ENCODE measurements at places on chromosomes 5 and 9.

DNA sequence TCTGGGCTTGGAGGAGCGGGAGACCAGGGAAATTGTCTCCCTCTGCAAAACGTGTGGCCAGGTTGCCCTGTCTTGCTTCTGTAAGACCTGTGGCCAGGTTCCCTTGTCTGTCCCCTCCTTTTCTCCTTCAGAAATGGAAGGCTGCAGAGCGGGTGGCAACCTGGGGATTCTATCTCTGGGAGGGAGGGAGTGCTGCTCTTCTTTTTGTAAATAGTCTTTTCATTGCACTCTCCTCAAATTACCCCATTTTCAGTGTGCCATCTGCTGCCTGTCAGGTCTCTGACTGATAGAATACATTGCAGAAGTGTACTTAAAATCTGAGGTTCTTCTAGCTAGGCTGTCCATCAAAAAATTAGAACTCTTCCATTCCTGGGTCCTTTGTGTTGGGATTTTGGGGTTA is 126.0 kb downstream of the GABRB2 start:
- DNase-seq = no peak

- no peak for DNase-seq
Measured at GRCh38 chr5:138831703-138832102, 43.4 kb downstream of the LRRTM2 start.

- DNase-seq = no peak
Measured at GRCh38 chr5:111221139-111221538, 3.0 kb upstream of the CAMK4 start.

DNA sequence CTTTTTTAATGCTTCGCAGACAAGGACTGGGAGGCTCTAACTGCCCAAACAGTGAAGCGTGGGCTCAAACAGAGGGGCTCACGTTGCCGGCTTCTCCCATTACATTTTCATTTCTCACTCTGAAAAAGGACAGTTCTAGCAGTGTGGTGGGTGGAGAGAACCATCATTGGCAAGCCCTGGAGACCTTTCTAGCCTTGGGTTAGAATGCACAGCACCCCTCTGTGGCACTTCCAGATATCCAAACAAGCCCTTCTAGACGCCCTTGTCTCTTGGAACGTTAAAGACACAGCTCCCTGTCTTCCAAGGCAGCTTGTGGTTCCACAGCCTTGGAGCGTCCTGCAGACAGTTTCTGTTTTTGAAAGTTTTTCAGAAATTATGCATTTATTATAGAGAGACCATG is 52.1 kb downstream of the MVB12B start:
- DNase-seq = no peak

DNA sequence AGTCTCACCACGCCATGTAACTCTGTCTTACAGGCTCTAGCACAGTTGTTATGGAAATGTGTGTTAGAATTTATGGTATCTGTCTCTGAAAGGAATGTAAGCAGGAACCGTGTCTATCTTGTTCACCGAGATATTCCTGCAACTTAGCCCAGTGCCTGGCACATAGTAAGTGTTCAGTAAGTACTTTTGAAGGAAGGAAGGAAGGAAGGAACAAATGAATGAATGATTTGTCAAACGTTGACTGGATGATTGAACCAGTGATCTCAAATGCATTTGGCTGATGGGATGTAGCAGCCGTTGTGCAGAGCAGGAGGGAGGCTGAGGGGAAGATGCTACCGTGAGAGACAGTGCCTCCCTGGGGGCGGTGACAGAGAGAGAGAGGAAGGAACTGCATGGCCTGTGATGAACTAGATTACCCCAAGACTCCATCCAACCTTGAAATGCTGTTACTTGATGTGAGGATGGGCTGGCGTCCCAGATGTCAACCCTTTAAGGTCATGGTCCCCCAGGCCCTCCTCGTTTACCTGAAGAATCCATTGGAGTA is 47.5 kb upstream of the PPARGC1B start:
- DNase-seq = no peak

DNA sequence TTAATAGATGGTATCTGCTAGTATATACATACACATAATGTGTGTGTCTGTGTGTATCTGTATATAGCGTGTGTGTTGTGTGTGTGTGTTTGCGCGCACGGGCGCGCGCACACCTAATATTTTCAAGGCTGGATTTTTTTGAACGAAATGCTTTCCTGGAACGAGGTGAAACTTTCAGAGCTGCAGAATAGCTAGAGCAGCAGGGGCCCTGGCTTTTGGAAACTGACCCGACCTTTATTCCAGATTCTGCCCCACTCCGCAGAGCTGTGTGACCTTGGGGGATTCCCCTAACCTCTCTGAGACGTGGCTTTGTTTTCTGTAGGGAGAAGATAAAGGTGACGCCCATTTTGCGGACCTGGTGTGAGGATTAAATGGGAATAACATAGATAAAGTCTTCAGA is 757 bp downstream of the FXN start:
- no peak for DNase-seq

- no peak for DNase-seq
Measured at GRCh38 chr5:135163391-135163790, 129.4 kb upstream of the PITX1 start.

DNA sequence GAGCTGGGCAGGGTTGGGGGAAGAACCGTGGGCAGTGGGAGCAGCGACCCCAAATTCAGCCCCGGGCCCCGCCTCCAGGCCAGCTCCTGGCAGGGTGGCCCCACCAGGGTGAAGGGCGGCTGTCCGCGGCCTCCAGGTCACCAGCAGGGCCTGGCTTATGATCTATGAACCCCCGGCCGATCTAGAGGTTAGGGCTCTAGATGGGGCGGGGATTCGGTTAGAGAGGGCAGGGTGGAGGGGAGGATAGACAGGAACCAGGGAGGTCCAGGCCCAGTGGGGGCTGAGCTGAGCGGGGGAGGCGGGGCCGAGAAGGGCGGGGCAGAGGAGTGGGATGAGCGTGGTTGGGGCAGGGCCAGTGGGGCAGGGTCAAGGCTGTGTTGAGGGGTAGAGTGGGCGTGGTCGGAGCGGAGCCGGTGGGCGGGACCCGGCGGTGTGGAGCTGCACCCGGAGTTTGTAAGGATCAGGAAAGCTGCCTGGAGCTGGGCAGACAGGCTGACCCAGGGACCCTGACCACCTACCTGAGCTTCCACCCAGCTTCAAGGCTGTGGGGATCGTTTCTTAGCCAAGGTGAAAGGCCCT is 29.3 kb upstream of the OBP2B start:
- no peak for DNase-seq

DNA sequence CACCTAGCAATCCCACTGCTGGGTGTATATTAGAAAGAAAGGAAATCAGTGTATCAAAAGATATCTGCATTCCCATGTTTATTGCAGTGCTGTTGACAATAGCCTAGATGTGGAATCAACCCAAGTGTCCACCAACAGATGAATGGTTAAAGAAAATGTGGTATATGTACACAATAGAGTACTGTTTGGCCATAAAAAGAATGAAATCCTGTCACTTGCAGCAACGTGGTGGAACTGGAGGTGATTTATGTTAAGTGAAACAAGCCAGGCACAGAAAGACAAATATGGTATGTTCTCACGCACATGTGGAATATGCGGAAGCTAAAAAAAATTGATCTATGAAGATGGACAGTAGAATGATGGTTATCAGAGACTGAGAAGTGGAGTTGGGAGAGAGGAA is 221.6 kb upstream of the DAP start:
- no peak for DNase-seq

All from NCI-H774 (cell line).